Esophagus mucosa (tissue), 1 donor: ENCODE measurements at places on chromosomes 13 and 19. TPM values are rescaled to one million over a fixed set of nuclear protein-coding genes. Genes with fewer than 3 reads are reported as not detected.

The ZIC5 gene
- total RNA-seq: not detected

The STX10 gene
- total RNA-seq: 46.0 TPM

The TNFSF9 gene
- 4.7 TPM for total RNA-seq

The LAIR1 gene
- 1.5 TPM for total RNA-seq

The LGALS7 gene
- 684 TPM for total RNA-seq

The FGF14 gene
- 0.16 TPM for total RNA-seq

The AKT1S1 gene
- 32.7 TPM for total RNA-seq

The PEX11G gene
- 4.8 TPM for total RNA-seq

The PPM1N gene
- total RNA-seq: 2.4 TPM

The VMAC gene
- total RNA-seq: 4.1 TPM

The MBD3L2 gene
- total RNA-seq: not detected

The VSIG10L gene
- total RNA-seq: 103 TPM

The FKRP gene
- 7.8 TPM for total RNA-seq

The GPR183 gene
- 0.76 TPM for total RNA-seq

The ARHGEF1 gene
- 53.9 TPM for total RNA-seq

The BRD4 gene
- total RNA-seq: 55.1 TPM

The RASIP1 gene
- total RNA-seq: 7.3 TPM

The CFAP97D2 gene
- total RNA-seq: not detected
